NCI-H345 (cell line): ENCODE measurements at places on chromosomes 6 and 20.
A peak's percentile ranks its signal among the peaks of the same experiment; 100 is the strongest.

GRCh38 chr6:82738773-82739172 lies 326.9 kb downstream of the UBE3D start:
- no peak for DNase-seq

DNA sequence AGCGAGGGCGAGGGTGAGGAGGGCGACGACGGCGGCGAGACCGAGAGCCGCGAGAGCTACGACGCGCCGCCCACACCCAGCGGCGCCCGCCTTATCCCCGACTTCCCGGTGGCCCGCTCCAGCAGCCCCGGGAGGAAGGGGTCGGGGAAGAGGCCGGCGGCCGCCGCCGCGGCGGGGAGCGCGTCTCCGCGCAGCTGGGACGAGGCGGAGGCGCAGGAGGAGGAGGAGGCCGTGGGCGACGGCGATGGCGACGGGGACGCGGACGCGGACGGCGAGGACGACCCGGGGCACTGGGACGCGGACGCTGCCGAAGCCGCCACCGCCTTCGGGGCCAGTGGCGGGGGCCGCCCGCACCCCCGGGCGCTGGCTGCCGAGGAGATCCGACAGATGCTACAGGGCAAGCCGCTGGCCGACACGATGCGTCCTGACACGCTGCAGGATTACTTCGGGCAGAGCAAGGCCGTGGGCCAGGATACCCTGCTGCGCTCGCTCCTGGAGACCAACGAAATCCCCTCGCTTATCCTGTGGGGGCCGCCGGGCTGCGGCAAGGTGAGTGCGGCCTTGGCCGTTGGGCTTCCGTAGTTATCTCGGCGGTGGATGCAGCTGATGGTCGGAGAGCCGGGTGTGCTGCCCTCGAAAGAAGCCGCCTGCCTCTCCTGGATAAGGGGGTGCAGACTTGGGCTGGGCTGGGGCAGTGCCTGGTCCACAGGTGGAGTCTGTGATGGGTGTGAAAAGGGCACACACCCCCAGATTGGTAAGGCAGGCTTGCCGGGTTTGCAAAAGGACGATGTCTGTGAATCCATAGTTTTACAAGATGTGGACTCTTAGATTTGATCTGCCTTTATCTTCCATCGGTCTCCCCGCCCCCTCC lies 938 bp downstream of the WRNIP1 start:
- no peak for DNase-seq

DNA sequence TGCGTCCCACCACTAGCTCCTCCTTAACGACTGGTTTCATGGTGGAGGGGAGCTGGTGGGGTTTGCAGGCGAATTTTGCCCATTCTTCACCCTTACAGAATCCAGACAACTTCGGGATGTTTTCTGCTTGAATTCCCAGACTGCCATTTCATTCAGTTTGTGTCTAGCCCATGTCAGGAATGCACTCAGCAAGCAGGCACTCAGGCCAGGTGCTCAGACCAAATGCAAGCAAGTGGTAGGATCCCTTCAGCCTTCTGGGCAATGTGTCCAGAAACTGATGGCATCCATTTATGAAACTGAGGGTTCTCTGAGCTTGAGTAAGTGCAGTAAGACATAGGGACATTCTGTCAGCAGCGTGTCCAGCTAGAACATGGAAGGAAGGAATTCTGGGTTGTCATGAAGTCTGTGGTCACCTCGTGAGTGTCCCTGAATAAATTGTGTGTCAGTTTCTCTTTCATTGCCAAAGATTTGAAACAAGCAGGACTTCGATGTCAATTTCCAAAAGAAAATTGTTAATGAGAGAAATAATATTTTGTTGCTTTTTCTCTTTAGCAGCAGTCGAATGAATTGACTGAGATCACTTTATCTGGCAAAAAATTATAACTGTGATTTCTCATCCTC lies 21.8 kb upstream of the DACT2 start:
- DNase-seq = no peak

- DNase-seq = no peak
These were observed 10.8 kb upstream of the TBCC start for GRCh38 chr6:42756722-42757121.

DNA sequence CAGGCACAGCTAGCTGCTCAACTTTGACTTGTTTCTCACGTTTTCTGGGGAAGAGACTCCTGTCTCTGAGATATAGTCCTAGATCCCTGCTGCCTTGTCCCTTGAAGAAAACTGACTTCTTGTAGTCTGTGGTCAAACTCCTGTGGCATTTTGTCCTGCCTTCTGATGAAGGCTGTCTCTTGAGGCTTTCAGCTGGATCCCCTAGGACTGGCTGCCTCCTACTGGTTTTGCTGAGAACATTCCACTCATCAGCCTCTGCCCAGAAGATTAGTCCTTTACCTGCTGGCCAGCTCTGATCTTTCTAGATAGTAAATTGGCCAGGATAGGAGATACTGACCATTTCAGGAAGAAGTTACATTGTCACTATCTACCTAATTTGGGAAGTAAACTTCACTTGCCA lies 71.9 kb upstream of the CNR1 start:
- DNase-seq = no peak

DNA sequence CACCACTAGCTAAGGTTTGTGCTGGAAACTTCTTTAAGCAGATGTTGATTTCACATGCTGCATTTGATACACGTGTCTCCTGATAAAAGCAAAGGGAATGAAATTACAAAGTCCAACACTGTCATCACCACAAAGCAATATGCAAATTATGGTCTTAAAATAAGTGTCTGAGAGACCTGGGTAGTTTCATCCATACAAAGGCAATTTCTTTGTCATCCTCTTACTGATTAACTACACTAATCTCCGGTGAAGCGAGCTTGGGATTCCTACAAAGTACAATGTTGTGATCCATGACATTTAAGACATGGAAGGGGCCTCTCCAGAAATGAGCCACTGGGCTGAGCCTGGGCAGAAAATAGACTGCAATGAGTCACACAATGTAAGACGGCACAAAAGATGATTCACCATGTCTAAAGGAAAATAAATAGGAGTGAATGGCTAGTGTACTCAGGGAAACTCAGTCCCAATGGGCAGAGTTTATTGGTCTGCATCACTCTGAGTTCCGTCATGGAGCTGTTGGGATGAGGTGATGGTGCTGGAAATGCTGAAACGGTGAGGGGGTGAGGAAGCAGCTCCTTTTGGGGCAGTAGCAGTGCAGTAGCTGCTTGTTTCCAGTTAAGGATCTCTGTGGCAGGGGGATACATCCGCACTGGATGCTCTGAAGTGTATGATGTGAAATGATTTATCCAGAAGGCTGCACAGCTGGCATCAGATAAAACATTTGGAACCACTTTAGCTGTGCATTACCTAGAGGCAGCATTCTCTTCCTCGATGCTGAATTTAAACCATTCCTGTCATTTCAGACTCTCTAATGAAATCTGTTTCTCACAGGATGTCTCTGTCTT lies 103.3 kb downstream of the IBTK start:
- DNase-seq = no peak

- no peak for DNase-seq
These were observed 31.2 kb downstream of the HACE1 start for GRCh38 chr6:104828478-104828877.

DNA sequence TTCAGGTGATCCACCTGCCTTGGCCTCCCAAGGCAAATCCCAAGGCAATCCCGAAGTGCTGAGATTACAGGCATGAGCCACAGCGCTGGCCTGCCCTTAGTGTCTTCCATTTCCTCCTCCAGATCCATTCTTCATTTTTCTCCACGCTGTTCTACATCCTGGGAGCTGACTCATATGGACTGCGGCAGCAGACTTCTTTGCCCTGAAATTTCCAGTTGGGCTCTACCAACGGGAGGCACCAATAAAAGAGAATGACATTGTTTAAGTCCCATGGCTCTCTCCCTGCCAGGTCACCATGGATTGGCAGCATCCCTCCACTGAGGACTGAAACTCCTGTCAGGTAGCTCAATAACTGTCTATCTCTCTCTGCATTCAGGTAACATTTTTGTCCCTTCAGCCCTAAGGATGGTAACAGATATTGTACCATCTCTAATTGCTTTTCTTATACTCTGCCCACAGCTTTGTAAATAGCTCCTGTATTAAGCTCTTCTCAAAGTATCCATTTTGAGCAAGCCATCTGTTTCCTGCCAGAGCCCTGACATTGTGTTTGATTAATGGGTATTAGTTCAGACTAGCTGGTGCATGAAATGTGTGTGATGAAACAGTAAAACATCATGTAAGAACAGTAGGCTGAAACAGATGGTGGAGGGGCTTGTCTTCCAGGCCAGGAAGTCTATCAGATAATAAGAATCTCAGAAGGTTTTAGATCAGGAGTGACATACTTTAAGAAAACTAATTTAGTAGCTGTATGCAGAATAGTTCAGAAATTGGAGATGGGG lies 3.6 kb downstream of the TBCC start:
- DNase-seq = peak; percentile 70

GRCh38 chr20:40966103-40966502 lies 62.5 kb upstream of the TOP1 start:
- DNase-seq = no peak

DNA sequence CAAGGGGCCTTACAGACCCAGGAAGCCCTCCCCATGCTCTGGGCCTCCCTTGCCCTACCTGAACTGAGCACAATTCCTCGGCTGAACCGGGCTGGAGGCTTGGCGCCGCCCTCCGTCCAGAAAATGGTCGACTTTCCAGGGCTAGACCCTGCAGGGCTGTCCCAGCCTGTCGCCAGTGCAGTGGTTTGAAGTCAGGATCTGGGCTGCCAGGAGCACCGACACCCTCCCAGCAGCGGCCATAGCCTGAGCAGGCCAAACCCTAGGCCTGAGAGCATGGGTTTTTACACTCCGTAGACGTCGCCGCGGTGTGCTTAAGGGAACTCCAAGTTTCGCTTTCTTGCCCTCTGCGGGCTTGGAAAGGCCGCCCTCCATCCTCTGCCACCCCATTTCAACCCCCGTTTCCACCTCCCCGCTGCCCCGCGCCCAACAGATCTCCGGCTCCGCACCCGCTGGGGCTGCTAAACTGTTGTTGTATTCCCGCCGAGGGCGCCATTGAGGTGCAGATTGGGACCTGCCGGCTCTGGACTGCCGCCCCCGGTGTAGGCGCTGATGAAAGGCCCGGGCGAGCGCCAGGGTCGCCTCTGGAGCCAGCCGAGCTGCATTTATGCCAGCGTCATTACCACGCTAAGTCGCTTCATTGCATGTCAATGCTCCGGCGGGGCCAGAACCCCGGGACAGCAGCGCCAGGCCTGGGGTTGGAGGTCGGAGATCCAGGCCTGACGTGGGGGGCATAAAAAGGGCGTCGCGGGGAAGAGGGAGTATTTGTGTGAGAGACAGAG lies 2.2 kb upstream of the TFAP2A start:
- no peak for DNase-seq

DNA sequence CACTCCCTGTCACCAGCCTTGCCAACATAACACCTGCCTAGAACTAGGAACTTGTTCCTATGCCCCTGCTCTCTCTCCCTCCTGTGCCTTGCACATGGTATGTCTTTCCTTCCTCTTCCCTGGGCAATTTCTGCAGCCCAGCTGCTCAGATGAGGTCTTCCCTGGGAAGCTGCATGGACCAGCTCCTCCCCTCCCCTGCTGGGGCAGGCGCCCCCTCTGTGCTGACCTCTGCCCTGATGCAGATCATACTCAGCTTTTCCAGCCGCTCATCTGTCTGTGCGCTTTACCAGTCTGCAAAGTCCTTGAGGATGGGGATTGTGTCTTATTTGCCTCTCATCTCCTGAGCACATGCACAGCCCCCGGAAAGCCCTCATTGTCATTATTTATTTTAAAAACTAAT lies 161.8 kb downstream of the SCML4 start:
- no peak for DNase-seq

- DNase-seq = no peak
These were observed 217.6 kb downstream of the ZNF217 start for GRCh38 chr20:53376021-53376420.

GRCh38 chr6:154086510-154086909 lies 47.5 kb downstream of the OPRM1 start:
- DNase-seq = no peak

GRCh38 chr6:142765306-142765705 lies 179.7 kb downstream of the HIVEP2 start:
- no peak for DNase-seq

DNA sequence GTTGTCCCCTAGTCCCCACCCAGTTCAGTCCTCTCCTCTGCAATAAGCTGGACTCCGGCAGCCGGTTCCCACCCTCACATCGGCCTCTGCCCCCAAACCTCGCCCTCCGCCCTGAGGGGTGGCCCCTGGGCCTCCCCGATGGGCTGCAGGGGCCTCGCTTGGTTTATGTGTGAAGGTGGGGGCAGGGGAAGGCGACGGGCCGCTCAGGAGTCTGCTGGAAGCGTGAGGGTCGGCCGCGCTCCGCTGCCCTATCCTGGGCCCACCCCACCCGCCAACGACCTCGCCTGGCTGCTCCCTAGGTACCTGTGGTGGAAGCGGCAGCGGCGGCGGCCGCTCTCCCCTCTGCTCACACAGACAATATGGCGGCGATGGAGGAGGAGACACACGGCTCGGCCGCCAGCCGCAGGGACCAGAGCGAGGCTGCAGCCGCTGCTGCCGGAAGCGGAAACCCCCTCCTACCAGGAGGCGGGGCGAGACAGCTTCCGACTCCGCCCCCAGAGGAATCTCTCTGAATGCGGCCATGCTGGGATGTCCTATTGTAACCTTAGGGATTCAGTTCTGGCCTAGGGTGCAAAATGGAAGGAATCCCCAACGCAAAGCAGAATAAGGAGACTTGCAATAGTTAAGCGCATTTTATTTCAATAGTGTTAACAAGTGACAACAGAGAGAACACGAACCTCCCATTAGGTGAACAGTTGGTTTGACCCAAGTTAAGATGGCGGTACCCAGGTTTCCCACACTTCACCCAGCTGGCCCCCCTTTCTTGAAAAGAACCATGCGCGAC lies at the start of gene CSNK2A1:
TSS of gene CSNK2A1 (minus strand) at position 422 of the 784 bp plus-strand sequence. CDS start 35,239 bp downstream, outside the sequence.
- peak; percentile 97 for DNase-seq

- DNase-seq = no peak
These were observed 16.7 kb downstream of the BMP2 start for GRCh38 chr20:6784210-6784631.

DNA sequence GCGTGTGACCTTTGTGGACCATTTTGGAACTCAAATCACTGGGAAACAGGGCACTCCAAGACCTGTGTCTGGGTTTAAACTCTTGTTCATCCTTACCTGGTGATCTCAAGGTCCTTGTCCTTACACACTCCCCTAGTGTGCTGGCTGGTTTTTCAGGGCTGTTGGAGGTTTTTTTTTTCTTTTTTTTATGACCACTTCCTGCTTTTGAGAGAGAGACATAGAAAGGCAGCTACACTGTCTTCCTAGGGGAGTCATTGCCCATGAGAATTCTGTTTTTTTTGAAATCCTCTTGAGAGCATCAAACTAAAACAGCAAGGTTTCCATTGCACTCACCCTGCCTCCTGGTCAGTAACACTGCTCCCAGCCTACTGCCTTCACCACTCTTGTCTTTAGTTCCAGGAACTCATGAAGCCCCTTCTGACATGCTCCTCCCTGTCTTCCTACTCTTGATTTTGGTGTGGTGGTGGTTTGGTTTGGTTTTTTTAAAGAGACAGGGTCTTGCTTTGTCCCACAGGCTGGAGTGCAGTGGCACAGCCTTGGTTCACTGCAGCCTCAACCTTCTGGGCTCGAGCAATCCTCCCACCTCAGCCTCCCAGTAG lies 28.6 kb downstream of the PRPH2 start:
- DNase-seq = no peak
